ENCODE measurements at places on chromosomes 6 and 20. TPM values are rescaled to one million over a fixed set of nuclear protein-coding genes. Genes with fewer than 3 reads are reported as not detected.

Gene TENT5A
- 24.2 TPM for total RNA-seq

GRCh38 chr20:19725373-19725772 lies 32.7 kb upstream of the RIN2 start:
- no peak for DNase-seq

GRCh38 chr6:3471286-3471685 lies 14.4 kb upstream of the SLC22A23 start:
- no peak for DNase-seq

DNA sequence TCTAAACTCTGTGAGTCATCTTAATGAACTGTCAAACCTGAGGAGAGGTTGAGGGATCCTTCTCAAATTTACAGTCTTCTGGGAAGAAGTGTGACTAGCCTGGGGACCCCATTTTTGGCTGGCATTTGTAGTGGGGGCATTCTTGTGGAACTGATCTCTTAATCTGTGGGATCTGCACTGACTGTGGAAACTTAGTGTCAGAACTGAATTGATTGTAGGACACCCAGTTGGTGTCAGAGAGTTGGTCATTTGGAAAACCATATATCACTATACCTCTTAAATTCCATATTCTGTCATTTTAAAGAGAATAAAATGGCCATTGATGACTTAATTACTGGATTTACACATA lies 48.3 kb downstream of the LAMA4 start:
- no peak for DNase-seq

DNA sequence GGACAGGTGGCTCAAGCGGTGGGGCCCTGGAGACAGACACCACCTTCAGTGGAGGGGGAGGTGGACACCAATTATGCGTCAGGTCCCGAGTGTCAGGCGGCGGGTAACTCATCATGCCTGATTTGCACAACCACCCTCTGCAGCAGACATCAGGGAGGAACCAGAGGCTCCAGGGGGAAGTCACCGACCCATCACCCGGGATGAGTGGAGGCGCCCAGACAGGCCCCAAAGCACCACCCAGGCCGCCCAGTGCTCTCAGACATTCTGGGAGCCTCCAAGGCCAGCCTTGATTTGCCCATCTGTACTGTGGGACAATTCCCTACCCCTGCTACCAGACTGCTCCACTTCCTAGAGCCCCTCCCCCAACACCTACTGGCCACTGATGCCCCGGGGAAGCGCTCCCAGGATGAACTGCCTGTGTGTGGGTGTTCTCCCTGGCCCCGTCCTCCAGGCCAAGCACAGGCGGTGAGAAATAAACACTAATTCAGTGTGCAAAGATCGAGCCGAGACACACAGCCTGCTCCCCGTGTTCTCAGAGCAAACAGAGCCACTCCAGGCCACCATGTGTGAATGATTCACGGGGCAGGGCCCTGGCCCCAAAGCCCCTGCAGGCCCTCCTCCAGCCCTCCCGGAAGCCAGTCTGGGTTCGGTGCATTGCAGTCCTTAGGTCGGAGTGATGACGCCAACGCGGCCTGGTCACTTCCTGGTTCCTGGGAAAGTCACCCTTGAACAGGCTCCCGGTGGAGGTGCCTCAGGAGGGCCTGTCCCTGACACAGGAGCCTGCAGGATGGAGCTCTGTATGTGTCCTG lies 107.2 kb downstream of the ASXL1 start:
- no peak for DNase-seq

- no peak for DNase-seq
These were observed 1.1 kb upstream of the BEND3 start for GRCh38 chr6:107116328-107116892.

GRCh38 chr6:16464045-16464444 lies 225.7 kb downstream of the GMPR start:
- DNase-seq, result no peak

DNA sequence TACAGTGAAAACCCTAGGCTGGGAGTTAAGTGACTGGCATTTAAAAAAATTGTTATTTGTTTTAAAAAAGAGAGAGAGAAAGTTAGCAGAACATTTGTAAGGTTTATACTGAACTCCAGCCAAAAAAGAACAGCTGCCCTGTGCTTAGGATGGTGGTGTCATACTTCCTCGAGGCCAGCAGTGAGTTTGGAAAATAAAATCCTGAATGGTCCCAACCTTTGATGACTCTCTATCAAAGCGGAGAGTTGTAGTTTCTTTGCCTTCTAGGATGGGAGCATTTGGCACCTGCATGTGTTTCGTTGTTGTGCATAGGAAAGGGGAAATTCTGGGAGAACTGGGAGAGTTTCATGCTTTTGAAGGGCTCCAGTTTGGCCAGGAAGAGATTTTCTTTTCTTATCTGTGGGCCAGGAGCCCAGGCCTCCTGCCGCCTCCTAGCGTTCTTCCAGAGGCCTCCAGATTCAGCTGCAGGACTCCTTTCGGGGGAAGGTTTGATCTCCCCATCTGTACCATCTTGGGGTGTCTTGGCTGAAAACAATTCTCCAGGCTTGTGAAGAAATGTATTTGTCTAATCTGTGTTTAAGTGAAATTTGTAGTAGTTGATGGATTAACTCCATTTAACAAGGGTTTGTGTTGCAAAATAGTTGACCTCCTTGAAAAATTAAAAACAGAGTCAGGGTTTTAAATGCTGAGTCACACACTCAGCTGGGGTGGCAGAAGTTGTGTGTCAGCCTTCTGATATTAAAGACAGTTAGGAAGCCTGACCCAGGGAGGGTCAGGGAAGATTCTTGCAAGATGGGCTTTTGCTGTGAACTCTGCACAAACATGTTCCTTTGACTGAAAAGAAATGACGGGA lies 63.4 kb downstream of the TXNDC5 start:
- DNase-seq, result no peak

DNA sequence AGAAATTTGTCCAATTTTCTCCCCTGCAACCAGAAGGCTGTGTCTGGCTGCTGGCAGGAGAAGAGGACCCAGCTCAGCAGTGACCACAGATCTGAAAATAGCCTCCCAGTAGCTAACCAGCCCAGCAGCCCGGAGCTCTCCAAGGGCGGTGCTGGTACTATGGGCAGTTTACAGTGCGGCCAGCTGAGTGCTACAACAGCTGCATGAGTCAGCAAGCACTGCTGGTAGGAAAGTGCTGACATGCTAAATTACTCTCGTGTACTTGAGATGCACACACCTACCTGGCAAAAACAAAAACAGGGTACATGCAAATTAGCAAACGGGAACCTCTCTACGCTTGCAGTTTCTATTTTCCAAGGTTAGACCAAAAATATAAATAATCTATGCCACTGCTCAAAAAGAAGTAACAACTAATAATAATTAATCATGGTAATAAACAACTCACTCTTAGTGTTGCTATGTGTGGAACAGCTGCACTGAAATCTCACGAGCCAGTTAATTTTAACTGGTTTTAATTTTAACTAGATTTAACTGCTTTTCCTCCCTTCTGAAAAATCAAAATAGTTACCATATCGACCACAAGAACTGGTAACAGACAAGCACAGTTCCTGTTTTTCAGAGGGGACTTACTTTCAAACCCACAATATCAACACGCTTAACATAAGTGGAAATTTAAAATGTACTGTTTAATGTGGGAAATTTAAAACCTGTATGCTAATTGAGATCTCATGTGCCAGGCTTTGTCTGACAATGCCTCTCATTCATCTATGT lies 10.8 kb downstream of the BACH2 start:
- DNase-seq, result peak; percentile 82

DNA sequence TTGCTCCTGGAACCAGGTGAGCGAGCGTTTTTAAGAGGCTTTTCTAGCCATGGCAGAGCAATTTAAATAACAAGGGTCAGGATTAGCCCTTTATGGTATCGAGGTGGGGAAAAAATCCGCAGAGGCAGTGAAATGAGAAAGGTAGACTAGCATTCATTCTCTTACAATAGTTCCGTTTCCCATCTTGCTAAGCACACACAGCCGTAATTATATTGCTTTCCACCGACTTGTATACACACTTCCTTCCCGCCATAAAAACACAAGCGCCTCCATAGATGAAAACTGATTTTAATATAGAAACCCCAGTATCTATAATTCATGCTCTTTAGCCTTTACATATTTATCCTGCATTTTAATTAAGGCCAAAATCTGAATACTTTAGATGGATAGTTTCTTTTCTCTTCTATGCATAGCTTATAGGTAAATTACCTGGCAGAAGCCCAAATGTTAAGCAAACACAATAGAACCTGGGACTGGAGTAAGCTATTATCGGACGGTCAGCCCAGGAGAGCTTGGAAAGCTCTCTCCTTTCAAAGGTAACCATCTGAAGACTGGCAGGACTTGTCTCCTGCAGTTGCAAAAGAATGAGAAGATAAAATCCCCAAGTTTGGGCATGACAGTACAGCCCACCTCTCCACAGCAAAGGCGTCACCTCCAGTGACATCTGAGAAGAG lies 90.9 kb upstream of the MC3R start:
- no peak for DNase-seq

DNA sequence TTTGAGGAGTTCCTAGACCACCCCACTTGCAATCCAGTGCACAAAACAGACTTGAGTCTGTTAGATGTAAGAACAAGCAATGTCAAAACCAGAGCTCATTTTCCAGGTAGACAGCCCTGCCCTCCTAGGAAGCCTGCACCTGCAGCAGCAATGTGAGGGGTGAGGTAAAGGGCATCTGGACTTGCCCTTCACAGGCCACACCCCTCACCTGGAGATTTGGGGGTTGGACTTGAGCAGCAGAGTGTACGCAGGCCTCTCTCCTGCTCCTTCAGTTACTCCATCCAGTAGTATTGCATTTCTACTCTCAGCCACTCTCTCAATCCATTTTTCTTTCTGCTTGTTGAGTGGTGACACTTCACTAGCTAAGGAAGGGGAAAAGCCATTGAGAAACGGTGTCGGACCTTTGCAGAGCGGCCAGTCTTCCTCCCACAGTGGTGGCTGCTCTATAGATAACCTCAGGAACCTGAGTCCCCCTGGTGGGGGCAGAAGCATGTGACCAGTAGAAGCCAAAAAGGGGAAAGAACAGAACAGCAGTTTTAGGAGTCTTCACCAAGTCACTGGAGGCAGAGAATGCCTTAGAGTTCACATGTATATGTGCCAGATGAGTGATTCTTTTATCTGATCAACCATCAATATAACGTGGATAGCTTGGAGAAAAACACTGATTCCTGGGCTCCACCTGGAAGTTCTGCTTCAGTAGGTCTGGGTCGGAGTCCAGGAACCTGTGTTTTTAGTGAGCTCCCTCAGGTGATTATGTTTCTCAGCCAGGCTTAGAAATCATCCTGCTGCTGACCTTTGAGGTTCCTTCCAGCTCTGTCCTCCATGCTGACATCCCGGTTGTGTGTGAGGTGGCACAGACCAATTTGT lies 28.0 kb downstream of the ARFGEF2 start:
- DNase-seq, result no peak

DNA sequence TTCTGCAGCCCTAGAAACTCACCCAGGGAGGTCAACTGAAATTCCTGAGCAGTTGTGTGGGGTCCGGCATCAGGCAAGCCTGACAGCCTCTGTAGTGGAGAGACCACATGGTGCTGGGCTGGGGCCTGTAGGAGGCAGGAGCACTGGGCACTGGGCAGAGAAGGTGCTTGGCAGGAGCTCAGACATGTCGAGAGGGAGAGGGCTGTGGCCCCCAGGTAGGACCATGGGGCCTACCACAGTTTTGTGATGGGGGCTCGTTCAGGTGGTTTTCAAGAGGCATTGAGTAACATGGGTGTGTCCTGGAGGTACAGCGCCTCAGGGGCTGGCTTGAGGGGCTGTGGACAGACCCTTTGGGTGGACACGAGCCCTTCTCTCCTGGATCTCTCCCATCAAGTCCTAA lies 15.9 kb downstream of the SLC22A23 start:
- DNase-seq, result no peak
